Fibroblast of skin of scalp (primary cell): ENCODE measurements at places on chromosomes 5 and 9.

DNA sequence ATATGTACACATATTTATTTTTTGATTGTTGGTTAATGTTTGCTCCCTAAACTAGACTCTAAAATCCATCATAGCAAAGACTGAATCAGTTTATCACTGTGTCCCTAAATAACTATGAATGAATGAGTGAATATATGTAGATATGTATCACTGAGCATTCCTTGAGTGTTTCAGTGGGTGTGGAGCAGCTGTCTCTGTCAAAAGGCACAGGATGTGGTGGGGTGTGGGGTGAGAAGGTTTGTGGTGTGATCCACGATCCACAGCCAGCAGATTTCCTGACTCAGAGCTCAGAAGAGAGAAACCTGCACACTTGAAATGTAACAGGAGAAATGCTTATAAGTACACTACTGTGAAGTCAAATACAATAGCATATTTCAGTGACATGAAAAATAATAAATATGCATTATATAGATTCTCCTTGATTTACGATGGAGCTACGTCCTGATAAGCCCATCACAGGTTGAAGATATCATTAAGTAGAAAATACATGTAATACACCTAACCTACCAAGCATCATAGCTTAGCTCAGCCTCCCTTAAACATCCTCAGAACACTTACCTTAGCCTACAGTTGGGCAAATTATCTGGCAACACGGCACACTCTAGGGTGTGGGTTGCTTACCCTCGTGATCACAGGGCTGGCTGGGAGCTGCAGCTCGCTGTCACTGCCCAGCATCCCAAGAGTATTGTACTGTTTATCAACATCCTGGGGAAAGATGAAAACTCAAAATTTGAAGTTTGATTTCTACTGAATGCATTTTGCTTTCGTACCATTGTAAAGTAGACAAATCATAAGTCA, 287.0 kb downstream of the GAS1 start:
- DNase-seq = peak; percentile 89

- no peak for DNase-seq
These were observed 149.0 kb downstream of the PHF2 start for GRCh38 chr9:93725382-93725781.

GRCh38 chr5:175524211-175524610, 45.9 kb downstream of the SFXN1 start:
- no peak for DNase-seq

GRCh38 chr9:27535701-27536118, 6.1 kb upstream of the MOB3B start:
- DNase-seq = no peak

DNA sequence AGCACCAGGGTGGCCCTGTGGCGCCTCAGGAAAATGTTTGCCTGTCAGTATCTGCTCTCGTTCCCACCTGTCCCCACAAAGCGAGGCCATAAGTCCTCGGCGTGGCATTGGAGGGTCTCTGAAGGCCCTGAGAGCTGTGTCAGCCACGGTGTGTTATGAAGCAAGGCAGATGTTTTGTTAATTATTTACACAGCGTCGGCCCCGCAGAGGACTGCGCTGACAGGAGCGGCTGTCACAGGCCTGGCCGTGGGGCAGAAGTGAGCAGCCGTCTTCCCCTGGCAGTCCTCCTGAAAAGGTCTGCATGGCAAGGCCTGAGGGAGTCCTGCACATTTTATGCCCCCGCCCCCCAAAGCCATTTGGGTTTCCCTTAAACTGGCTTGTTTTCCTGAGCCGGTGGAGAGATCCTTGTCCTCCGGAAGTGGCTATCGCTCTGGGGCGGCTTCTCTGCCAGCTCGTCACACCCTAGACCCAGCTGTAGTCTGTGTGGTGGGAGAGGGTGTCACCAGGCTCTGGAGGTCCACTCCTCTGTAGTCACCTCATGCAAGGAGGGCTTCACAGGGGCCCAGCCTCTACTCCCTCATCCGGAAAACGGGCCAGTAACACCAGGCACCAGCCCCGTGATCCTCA, 6.2 kb downstream of the NEK6 start:
- no peak for DNase-seq
